ENCODE measurements at places on chromosomes 2 and 18.

- DNase-seq, result no peak
Observed at GRCh38 chr18:48100165-48100575, 169.7 kb upstream of the SMAD2 start.

- DNase-seq, result no peak
Observed at GRCh38 chr2:71831193-71831577, 316.5 kb downstream of the CYP26B1 start.

DNA sequence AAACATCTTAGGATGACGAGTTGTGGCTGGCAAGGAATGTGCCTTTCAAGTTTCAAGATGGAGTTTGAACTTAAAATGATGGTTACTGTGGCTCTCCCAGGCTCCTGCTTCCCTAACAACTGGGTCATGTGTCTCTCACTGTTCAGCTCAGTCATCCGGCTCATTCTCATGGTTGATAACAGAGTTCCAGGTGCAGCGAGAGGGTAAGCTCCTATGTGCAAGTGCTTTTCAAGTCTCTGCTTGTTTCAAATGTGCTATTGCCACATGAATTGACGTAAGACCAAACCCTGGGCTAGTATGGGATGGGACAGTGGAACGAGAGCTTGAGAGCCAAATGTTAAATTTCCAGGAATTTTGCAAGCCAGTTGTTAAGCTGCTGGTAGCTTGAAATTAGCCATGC lies 19.5 kb upstream of the PUM2 start:
- DNase-seq, result no peak

DNA sequence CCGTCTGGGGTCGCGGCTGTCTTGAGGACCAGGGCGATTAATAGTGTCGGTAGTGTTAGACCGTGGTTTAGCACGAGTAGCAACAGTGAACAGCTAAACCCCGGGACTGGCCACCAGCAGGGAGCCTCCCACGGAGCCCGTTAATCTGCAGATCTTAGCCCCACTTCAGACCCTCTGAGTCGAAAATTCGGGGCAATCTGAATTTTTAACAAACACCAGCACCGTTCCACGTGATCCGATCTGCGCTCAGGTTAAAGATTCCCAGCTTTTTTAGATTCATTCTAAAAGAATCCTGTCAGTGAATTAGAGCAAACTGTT lies 479 bp upstream of the ATP5F1A start:
- DNase-seq, result no peak

DNA sequence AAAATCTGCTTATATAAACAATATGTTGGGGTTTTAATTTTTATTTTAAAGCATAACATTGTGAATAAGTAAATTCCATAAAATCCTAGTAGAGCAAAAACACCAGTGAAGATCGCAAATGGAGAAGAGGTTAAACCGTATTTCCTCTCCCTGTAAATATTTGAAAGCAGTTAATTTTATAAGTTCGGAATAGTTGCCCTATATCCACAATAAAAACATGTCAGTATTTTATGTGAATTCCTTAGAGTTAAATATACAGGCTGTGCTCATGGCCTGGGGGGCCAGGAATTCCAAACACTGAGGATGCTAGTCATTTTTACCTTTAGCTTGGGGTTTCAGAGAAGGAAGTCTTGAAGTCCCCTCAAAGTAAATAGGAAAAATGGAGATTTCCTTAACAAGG lies 135.0 kb downstream of the FIGN start:
- no peak for DNase-seq

DNA sequence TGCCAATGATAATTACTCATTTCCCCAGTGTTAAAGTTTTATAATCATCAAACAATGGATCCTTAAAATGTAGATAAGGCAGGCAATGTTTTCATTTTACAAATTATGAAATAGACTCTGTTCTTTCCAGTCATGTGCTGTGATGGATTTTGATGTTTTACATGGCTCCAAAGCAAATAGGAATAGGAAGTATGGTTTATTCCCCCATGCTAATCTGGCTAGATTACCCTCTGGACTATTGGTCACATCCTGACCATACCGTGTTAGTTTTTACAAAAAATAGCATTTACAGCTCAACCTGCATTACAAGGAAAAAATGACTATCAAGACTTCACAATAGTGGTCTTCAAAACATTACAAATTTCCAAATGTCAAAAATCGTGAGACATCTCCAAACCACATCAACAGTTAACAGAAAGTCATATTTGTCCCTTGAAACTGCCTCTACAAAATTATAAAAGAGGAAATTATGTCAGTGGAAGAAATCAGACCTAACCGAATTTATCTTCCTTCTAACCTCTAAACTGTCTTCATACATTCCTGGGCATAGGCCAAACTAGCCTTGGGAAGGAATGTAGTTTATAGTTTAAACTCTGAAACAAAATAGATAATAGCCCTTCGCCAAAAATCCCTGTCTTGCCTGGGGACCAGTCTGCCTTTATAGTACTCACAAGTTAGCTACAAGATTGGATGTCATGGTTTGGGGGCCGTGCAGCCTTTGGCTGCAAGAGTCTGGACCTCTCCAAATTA lies 1941.2 kb upstream of the CELF4 start:
- no peak for DNase-seq

DNA sequence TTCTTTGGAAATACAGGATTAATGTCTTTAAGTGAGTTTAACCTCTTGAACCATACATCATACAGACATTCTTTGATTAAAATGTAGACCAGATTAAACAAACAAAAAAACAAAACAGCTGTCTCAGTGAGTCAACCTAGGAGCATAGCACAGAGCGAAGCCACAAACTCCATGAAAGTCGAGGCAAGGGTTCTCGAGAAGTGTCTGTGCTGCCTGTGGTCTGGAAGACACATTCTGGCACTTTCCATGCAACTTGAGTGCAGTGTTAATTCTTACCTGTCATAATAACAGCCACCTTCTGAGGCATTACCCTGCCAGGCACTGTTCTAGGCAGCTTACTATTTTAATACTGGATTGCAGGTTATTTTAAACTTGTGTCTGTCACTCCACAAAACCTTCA lies 435.5 kb upstream of the MMADHC start:
- DNase-seq, result no peak

- DNase-seq, result no peak
Observed at GRCh38 chr18:9043581-9043980, 58.9 kb upstream of the NDUFV2 start.

DNA sequence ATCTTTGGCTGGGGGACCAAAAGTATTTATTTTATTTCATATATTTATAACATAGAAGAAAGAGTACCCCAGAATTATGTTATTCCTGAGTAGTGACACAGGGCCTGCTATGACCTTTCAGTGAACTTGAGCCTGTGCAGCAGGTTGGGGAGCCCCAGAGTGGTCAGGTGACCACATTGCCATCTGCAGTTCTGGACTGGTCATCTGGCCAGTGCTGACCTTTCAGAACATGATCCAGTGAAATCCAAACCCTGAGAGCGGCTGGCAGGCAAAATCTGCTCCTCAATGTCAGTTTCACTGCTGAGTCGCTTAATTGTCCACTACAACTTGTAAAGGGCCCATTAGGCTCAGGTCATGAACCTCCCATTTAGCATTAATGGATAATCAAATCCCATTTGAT lies 336.7 kb upstream of the KCNH7 start:
- DNase-seq, result no peak

DNA sequence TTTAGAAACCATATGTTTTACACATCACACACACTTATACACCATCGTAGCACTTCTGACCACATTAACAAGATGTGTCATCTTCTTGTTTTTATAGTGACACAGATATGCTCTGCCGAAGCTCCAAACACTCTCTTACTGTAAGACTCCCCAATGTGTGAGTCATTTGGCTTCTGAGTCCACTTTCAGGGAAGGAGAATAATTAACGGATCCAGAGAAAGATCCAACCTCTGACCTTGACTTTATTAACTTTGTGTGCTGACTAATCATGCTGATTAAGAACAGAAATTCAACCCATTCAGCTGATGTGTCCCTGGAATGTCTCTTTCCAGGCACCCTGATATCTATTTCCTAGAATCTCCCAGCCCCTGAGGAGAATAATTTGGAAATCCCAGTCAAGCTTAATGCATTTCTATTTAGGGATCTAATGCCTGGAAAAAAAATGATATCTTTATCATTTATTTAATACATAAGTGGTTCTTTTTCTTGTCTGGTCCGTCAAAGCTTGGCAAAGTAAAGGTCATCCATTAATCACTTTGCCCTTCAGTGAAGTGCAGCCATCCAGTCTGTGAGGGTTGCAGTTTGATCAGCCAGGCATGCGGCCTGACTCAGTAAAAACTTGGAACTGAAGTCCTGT lies 615.8 kb upstream of the SYT4 start:
- no peak for DNase-seq

- DNase-seq, result no peak
Observed at GRCh38 chr2:112166806-112167499, 28.8 kb downstream of the FBLN7 start.

DNA sequence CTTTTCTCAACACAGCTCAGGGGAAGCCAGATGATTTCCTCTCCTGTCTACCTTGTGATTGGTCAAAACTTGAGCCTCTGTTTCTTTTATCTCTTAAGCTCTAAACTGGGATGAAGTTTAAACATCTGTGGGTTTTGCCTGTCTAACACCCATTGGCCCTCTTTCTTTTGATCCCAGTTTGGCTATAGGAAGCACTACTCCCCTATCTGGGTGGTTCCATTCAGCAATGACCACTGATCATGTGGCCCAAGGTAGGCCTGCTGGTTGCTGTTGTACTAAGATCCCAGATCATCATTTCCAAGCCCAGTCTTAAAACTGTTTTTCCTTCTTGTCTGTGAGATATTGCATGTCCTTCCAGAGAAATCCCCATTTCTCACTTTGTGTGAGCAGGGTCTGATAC lies 51.6 kb upstream of the STPG4 start:
- DNase-seq, result no peak

DNA sequence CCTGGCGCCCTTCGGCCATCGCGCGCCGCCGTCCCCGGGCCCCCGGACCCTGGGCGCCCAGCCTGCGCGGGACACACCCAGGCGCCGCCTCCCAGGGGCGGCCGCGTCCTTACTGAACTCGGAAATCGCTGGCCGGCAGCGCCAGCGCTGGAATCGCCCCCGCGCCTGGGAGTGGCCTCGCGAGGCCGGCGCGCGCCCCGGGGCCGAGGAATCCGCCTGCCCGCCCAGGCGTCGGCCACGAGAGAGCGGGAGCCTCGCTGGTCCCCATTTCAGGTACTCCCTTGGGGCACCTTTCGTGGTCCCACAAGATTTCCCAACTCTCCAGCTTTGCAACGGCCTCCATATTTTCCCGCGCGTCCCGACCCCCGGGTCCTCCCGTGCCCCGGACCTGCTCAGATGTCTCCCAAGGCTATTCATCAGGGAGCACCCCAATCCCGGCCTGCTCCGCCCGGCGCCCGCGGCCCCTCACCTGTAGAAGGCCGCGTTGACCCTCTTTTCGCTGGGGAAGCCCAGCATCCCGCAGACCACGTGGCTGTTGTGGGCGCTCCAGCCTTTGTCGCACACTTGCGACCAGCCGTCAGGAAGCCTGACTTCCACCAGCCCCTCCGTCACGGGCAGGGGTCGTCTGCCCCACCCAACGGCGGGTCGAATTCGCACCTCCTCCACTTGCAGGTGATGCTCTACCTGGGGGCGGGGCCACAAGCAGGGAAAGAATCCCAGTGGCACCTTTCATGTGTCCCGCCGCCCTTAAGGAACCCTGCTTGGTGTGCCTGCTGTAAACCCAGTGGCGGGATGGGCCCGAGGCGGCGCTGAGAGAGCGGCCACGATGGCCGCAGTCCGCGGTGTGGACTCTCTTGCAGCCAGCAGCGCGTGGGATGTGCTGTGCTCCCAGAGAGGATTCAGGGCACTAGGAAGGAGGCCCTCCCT lies 4.6 kb downstream of the LOXL3 start:
- DNase-seq, result no peak

GRCh38 chr18:26386002-26386401 lies 159.8 kb downstream of the TAF4B start:
- no peak for DNase-seq

DNA sequence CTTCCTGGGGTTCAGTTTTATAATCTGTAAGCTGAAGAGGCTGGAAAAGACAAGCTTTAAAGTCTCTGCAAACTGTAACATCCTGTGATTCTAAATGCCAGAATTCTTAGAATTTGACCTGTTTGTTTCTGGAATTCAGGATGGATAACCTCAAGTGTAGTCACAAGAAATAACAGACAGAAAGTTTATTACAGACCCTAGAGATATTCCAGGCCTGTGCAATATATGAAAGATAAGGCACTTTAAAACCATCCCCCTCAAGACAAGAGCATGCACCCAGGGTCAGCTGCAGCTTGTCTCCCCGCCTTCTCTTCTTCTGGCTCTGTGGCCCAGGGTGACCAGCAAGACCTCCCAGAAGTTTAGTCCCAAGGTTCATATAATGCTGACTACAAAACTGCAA lies 298.7 kb upstream of the ACVR2A start:
- DNase-seq, result no peak

GRCh38 chr2:51107841-51108240 lies 75.9 kb upstream of the NRXN1 start:
- no peak for DNase-seq

DNA sequence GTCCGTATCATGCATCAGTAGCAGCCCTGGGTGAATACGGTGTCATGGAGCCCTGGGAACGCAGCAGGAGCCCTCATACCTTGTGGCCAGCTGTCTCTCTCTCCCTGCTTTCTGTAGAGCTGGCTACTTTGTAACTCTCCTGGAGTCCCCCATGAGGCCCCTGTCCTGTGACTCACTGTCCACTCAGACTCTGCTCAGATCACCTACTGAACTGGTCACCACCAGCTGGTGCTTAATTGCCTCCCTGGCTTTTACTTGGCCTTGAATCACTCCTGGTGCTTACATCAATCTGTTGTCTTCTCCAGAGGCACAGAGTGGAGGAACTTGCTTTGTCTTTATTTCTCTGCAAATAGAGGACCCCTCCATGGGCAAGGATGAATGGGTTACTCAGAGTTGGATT lies 172.7 kb downstream of the HRH4 start:
- DNase-seq, result no peak

DNA sequence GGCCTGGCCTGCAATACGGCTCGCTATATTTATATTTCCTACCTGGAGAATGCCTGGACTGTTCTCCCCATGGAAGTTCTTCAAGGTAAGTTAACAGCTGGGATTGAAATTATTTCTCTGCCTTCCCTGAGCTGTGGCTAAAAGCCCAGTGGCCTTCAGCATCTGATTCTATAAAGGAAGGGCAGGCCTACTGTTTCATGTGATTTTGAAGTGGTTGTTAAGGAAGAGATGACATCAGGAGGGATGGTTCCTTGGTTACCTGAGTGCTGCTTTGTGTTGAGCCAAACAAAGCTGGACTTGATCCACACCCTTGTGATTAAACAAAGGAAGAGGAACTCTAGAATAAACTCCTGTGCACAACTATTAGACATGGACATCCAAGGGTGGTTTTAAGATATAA lies 61.6 kb downstream of the MFSD6 start:
- peak; percentile 98 for DNase-seq

DNA sequence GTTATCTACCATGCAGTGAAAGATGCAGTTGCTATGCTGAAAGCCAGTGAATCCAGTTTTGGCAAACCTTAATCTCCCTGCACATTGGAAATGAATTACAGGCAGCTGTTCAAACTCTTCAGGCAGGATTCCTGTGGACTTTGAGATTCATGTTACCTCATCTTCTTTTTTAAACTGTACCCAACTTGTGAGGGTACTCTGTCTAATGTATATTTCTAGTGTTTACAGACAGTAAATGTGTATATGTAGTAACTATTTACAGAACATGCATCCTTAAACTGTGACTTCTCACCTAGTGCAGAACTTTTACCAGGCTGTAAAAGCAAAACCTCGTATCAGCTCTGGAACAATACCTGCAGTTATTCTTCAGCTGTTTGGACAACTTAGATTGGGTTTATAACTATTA lies 50.9 kb downstream of the KDM3A start:
- DNase-seq, result no peak
